ENCODE measurements at places on chromosomes 11 and 22.

DNA sequence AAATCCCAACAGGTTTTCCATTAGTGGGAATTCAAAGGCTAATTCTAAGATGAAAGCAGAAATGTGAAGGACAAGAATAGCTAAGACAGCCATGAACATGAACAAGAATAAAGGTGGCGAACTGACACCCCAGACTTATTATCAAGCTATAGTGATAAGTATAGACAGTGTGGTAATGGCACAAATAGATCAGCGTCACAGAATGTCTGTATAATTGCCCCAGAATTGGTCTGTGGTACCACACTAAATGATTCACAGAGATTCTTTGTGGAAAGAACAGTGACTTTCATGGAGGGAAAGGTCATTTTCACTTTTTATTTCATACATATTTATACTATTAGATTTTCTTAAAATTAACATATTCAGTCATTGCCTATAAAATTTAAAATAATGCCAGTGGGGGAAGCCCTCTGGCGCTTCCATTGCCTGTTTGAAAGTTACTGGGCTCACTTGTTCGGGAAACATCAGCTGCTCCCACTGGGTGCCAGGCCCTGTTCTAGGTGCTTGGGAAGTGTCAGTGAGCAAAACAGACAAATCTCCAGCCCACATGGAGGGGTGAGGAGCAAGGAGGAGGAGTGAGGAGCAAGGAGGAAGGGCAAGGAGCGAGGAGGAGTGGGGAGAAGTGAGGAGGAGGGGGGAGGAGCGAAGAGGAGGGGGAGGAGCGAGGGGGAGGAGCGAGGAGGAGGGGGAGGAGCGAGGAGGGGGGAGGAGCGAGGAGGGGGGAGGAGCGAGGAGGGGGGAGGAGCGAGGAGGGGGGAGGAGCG lies 11.3 kb upstream of the NLRP6 start:
- DNase-seq = peak; percentile 42

DNA sequence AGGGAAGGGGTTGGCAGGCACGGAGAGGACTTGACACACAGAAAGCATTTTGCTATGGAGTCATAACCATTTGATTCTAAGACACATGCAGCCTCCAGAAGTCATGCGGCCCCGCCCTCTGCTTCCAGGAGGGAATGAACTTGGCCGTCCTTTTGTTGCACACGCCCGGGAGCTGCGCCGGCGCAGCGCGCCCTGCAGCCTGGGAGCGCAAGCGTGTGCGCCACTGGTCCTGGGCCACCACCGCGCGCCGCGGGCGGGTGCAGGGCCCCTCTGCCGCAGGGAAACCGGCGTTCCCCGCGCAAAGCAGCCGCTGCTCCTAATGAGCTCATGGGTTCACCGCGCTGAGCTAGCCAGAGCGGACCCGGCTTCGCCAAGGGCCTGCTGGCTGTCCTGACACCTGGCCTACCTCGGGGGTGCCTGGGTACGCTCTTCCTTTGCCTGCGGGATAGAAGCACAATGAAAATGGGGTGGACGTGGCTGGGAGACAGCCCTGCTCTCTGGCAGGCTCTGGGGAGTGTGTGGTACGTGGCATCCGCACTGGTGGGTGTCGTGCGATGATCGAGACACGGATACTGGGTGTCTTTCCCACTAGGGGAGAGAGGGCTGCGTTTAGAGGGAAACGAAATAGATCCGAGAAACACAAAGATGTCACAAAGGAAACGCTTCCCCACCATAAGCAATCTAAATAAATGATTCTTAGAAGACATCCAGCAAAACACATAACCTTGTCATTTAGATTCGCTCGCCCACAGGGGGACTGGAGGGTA lies 669 bp downstream of the MICAL3 start:
- no peak for DNase-seq

DNA sequence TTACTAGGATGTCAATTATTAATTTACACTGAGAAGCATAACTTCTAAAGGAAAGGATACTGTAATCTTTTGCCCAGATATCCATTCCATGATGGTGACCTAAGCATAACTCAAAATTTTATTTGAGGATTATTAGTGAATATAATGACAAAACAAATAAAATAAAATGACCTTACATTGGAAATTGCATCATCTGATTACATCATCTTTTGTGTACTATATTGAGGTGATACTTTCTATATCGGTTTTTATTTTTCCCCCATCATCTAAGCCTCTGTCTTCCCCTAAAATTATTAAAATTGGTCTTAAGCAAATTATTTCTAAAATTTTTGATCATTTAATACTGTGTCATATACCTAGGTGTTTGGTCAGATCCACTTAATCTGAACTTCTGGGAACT lies 150.1 kb upstream of the CTSC start:
- DNase-seq = no peak

- DNase-seq = no peak
Measured at GRCh38 chr22:23832226-23833016, 6.4 kb downstream of the DERL3 start.

DNA sequence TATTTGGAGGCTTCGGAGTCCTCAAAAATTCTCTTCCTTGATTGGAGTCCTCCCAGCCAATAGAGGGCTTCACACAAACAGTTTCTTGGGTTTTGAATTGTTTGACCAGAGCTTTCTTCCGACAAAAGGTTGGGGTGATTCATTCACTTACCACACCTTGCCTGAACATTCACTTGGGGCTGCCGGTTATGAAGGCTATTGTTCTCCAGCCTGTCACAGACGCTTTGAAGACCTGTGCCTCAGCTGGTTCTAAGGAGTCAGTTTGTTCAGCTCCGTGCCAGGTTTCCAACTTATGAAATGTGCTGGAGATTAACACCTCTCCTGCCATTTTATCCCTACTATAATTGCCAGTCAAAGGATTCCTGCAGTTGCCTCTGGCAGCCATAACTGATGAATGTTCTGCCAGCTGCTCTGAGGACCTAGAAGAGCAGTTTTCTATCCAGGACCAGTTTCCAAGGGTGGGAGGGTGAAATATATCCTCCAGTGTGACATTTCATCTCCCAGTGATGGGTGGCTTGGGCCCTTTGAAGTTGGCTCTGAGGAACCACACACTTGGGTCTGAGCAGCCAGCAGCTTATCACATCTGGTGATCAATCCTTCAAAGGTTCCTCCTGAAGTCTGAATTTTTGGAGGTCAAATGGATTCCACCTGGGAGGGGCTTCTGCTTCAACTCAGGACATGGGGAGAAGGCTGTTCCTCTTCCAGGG lies 31.4 kb downstream of the LIMK2 start:
- DNase-seq = no peak

DNA sequence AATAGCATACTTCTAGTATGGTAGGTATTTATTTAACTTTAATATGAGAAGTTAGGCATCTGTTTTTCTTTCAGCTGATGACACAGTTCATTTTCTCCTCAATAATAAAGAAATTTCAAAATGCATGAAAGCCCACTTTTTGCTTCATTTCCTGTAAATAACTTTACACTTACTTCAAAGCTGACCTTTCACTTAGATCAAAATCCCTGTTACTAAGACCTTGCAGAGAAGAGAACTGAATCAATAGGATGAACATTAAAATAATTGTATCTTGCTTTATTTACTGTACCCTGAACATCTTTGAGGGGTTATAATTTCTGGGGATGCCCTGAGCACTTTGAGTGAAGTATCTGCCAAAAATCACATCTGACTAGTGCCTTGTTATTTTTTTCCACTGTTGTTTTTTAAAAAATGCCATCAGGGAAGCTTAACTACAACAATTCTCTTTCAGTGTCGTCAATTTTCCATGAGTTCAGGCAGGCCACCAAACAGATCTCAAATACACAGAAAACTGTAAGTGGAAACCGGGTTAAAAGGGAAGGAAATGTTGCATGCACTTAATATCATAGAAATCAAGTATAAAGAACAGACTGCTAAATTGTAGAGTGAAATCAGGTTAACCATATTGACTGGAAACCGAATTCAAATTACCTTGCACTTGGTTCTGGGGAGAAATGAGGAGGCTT lies 206.2 kb downstream of the MAML2 start:
- no peak for DNase-seq

DNA sequence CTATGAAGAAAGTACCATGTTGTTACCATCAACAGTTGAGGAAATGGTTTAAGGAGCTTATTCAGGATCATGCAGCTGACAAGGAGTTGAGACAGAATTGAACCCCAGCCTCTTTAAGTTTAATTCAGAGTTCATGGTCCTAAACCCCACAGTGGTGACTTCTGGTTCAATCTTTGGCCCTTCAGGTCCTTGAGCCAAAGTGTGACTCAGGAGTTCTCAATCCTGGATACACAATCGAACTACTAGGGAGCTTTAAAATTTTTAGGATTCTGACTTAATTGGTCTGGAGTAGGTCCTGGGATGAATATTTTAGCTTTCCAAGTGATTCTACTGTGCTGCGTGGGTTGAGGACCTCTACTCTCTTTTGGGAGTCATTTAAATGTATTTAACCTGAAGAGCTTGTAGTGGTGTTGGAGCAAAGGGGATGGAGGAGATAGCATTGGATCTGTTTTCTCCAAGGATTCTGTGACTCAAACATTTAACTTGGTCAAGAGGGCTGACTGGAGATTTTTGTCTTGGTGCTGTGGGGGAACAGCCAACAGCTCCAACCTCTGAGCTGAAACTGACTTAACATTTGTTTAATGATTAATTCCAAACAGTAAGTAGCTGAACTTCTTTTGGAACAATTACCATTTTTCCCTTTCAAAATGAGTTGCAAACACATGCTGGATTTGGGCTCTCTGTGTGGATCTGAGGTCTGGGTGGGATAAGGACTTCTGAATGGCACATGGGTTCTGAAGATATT lies 80.1 kb downstream of the INSC start:
- no peak for DNase-seq
